Activated CD8-positive, alpha-beta T cell treated with anti-CD3 and anti-CD28 coated beads for 36 hours (primary cell): ENCODE measurements at places on chromosomes 16 and 17. TPM values are rescaled to one million over a fixed set of nuclear protein-coding genes. Genes with fewer than 3 reads are reported as not detected.

Gene PPP1R1B
- not detected for total RNA-seq

Gene SYT17
- total RNA-seq: not detected

Gene HS3ST3B1
- 4.9 TPM for total RNA-seq

Gene DLG4
- 9.7 TPM for total RNA-seq

GRCh38 chr17:8392274-8392673, 5.4 kb downstream of the RNF222 start:
- H3K4me1 ChIP-seq: peaks cover 14% of the 10 kb centered on the region
- no peak overlapping the region for H3K27ac ChIP-seq
- H3K4me3 ChIP-seq: no peak overlapping the region
- DNase-seq: no peak
- peaks cover 2% of the 10 kb centered on the region for H3K27me3 ChIP-seq
- H3K36me3 ChIP-seq: no peaks in the 10 kb centered on the region

- no peaks in the 10 kb centered on the region for H3K27me3 ChIP-seq
- H3K4me1 ChIP-seq: no peaks in the 10 kb centered on the region
- no peak overlapping the region for H3K27ac ChIP-seq
- no peaks in the 10 kb centered on the region for H3K36me3 ChIP-seq
Measured at GRCh38 chr17:32298721-32299579, 33.3 kb downstream of the RHBDL3 start.

DNA sequence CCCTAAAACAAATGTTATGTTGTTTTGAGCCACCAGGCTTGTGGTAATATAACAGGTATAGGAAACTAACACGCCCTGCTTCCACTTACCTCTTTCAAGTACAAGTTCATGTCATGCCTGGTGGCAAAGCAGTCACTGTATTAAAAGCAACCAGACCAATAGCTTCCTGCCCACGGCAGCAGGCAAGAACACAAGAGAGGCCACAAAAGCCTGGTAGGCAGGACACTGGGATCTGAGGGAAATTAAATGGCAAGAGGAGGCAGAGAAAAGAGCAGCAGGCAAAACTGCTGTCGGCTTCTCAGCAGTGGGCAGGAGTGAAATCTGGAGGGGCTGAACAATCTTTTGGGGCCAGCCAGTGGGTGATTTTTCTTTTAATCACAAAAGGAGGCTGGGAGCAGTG, 2.2 kb downstream of the CYTH1 start:
- peak overlapping the region; percentile 99 for H3K27ac ChIP-seq
- peaks cover 40% of the 10 kb centered on the region for H3K4me1 ChIP-seq
- peaks cover 19% of the 10 kb centered on the region for H3K36me3 ChIP-seq
- H3K4me3 ChIP-seq: peak overlapping the region; percentile 79

- no peak overlapping the region for H3K4me3 ChIP-seq
- no peaks in the 10 kb centered on the region for H3K27me3 ChIP-seq
- no peaks in the 10 kb centered on the region for H3K4me1 ChIP-seq
- DNase-seq: no peak
- no peak overlapping the region for H3K27ac ChIP-seq
Measured at GRCh38 chr17:6098050-6098822, 28.1 kb downstream of the WSCD1 start.

GRCh38 chr17:80816241-80817103, 175.2 kb upstream of the CHMP6 start:
- H3K27me3 ChIP-seq: no peaks in the 10 kb centered on the region
- peaks cover 19% of the 10 kb centered on the region for H3K36me3 ChIP-seq
- H3K4me3 ChIP-seq: no peak overlapping the region
- H3K27ac ChIP-seq: no peak overlapping the region
- peaks cover 39% of the 10 kb centered on the region for H3K4me1 ChIP-seq

GRCh38 chr17:27993161-27993695, 49.2 kb upstream of the NLK start:
- H3K27ac ChIP-seq: no peak overlapping the region
- H3K4me1 ChIP-seq: no peaks in the 10 kb centered on the region
- no peaks in the 10 kb centered on the region for H3K36me3 ChIP-seq
- peaks cover 5% of the 10 kb centered on the region for H3K27me3 ChIP-seq
- no peak overlapping the region for H3K4me3 ChIP-seq
- no peak for DNase-seq

- DNase-seq: no peak
- no peaks in the 10 kb centered on the region for H3K4me1 ChIP-seq
- no peaks in the 10 kb centered on the region for H3K27me3 ChIP-seq
- no peak overlapping the region for H3K27ac ChIP-seq
Measured at GRCh38 chr16:83588070-83588469, 219.7 kb upstream of the HSBP1 start.

- peaks cover 54% of the 10 kb centered on the region for H3K36me3 ChIP-seq
- no peak for DNase-seq
- no peaks in the 10 kb centered on the region for H3K27me3 ChIP-seq
- H3K4me1 ChIP-seq: peaks cover 87% of the 10 kb centered on the region
- H3K27ac ChIP-seq: no peak overlapping the region
Measured at GRCh38 chr16:27240948-27241531, 27.5 kb downstream of the NSMCE1 start.

DNA sequence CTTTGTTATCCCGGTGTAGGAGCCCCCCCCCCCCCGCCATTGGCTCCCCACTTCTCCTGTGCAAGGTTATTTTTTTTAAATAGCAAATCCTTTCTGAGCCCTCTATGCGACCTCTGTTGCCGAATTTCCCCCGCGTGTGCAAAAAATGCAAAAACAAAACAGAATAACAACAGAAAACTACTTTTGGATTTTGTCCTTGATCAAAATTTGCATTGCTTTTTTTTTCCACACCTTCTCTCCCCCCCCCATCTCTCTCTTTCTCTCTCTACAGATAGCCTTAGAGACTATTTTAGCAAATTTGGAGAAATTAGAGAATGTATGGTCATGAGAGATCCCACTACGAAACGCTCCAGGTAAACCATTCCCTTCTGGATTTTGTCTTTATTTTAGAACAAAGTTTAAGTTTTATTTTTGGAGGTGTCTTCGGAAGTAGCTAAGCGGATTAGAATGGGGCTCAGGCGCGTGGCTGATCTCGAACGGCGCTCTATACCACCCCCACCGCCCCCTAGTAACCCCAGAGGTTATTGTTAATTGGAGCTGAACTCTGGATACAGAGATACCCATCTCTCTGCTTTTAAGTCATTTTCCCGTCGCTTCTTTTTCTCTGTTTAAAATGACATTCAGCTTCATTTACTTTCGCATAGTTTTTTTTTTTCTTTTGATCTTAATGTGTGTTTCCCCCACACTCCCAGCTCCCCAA, 1.0 kb downstream of the MSI2 start:
- peaks cover 50% of the 10 kb centered on the region for H3K4me1 ChIP-seq
- no peaks in the 10 kb centered on the region for H3K27me3 ChIP-seq
- H3K36me3 ChIP-seq: peaks cover 36% of the 10 kb centered on the region
- H3K27ac ChIP-seq: peak overlapping the region; percentile 95

- no peak for DNase-seq
- H3K27me3 ChIP-seq: peaks cover 4% of the 10 kb centered on the region
- H3K27ac ChIP-seq: no peak overlapping the region
Measured at GRCh38 chr16:82867485-82867884, 240.7 kb downstream of the CDH13 start.

DNA sequence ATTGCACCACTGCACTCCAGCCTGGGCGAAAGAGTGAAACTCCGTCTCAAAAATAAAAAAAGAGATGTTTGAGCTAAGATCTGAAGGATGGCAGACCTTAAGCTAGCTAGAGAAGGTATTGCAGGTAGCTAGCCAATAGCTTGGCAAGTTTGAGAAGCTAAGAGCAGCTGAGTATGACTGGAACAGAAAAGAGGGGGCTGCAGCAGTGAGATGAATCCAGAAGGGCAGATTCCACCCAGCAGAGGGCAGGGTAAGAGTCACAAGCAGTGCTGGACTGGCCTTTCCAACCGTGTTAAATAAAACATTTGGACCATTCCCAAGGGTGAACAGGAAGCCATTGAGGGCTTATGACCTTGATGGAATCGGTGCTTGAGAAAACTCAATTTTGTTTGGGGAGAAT, 5.7 kb upstream of the PHAF1 start:
- H3K4me1 ChIP-seq: no peaks in the 10 kb centered on the region
- H3K27ac ChIP-seq: no peak overlapping the region
- no peak overlapping the region for H3K4me3 ChIP-seq

- peak; percentile 90 for DNase-seq
- H3K4me1 ChIP-seq: peaks cover 28% of the 10 kb centered on the region
- no peaks in the 10 kb centered on the region for H3K36me3 ChIP-seq
- peaks cover 24% of the 10 kb centered on the region for H3K27me3 ChIP-seq
- no peak overlapping the region for H3K27ac ChIP-seq
Measured at GRCh38 chr17:81484195-81484979, 28.2 kb downstream of the ACTG1 start.

DNA sequence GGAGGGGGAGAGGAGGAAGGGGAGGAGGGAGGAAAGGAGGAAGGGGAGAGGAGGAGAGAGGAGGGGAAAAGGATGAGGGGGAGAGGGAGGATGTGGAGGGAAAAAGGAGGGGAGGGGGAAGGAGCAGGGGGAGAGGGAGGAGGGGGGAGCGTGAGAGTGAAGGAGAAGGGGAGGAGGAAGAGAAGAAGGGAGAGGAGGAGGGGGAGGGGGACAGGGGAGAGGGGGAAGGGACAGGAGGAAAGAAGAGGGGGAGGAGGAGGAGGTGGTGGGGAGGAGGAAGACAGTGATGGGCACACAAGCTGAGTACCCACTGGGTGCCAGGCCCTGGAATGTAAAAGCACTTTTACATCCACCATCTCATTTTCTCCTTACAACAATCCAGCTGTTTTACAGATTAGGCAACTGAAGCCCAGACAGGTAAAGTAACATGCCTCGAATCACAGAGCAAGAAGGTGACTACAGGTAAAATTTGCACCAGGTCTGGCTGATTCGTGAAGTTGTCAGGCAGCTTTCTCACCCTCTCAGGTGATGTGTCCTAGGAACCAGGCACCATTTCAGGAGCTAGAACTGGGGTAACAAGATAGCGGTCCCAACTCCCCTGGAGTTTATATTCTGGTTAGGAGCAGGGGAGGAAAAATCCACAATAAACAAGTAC, 10.0 kb upstream of the LITAF start:
- no peak overlapping the region for H3K27ac ChIP-seq
- peaks cover 22% of the 10 kb centered on the region for H3K4me1 ChIP-seq
- no peaks in the 10 kb centered on the region for H3K27me3 ChIP-seq
- H3K36me3 ChIP-seq: no peaks in the 10 kb centered on the region
- H3K4me3 ChIP-seq: no peak overlapping the region

DNA sequence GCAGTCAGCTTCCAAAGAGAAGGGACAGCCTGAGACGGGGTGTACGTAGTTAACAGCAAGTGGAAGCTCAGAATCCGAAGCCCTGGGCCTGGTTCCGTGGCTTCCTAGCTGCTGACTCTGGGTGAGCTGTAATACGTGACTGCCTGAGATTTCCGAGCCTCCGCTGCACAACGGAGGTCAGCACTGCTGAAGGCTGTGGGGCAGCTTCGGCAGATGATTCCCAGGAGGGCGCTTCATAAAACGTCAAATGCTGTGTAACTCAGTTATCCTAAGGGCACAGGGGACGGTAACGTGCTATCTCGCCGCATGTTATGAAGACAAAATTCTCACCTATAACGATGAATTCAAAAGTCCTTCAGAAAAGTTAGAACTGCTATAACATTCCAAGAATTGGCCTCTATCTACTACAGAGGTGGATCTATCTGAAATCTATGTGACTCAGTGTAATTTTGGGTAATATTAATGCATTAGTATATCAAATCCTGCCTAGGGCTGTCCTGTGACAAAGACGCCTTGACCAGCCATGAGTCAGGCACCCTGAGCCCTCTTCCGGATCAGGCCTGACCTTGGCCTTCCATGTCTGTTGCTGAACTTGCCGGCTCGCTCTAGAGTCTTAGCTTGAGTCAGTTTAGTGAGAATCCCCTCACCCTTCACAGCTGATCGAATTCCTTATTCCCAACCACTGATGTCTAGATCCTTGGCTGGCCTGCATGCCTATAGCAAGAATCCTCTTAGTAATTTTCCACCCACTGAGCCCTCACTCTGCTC, 43.5 kb downstream of the MARF1 start:
- no peak overlapping the region for H3K4me3 ChIP-seq
- peaks cover 19% of the 10 kb centered on the region for H3K4me1 ChIP-seq
- H3K27ac ChIP-seq: peak overlapping the region; percentile 56
- H3K36me3 ChIP-seq: peaks cover 65% of the 10 kb centered on the region
- DNase-seq: no peak
- H3K27me3 ChIP-seq: no peaks in the 10 kb centered on the region

GRCh38 chr16:89431158-89431584, 59.2 kb downstream of the ANKRD11 start:
- no peaks in the 10 kb centered on the region for H3K27me3 ChIP-seq
- DNase-seq: no peak
- peak overlapping the region; percentile 20 for H3K27ac ChIP-seq
- H3K4me1 ChIP-seq: peaks cover 41% of the 10 kb centered on the region
- H3K4me3 ChIP-seq: no peak overlapping the region

DNA sequence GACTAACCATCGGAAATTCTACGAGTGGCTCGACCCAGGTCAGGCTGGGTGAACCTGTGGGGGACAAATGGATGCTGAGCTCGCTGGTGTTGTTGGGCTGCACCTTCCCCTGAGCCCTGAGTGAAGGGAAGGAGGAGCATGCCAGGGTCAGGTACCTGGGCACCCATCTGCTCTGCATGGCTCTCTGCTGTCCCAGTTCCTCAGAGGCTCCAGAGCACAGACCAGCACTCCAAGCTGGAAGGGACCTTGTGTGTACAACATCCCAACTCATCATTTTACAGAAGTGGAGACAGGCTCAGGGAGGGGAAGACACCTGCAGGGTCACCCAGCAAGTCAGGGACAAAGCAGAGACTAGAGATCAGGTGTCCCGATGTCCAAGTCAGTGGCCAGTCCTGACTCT, 84.9 kb upstream of the NLRP1 start:
- peaks cover 11% of the 10 kb centered on the region for H3K27me3 ChIP-seq
- DNase-seq: no peak
- no peak overlapping the region for H3K4me3 ChIP-seq
- H3K27ac ChIP-seq: no peak overlapping the region
- H3K36me3 ChIP-seq: no peaks in the 10 kb centered on the region
- H3K4me1 ChIP-seq: no peaks in the 10 kb centered on the region

- H3K36me3 ChIP-seq: peaks cover 18% of the 10 kb centered on the region
- no peaks in the 10 kb centered on the region for H3K27me3 ChIP-seq
- H3K27ac ChIP-seq: no peak overlapping the region
- H3K4me1 ChIP-seq: peaks cover 21% of the 10 kb centered on the region
Measured at GRCh38 chr17:7004398-7005253, 7.8 kb upstream of the RNASEK start.

DNA sequence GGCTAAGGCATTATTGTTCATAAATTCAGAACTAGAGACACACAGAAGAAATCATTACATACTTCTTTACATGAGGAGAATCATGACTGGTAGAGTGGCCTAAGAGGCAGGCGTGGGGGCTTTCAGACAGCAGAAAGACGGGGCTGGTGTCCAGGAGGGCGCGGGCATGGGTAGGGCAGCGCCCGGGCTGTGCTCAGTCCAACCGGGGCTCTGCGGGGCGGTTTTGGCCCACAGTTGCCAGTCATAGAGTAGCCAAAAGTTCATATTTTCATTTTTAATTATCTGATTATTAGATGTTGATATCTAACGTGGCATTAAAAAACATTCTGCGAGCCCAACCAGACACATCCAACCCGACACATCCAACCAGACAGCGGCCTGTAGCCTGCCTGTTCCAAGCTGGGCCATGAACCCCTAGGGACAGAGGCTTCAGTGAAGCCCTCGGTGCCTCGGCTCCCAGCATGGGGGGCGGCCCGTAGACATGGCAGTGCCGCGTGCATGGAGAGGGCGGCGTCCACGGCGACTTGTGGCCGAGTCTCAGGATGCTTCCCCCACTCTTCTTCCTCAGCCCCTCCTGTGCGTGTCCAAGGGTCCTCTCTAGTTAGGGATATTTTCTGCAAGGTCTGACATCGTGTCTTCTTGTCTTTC, 162.4 kb upstream of the CHMP6 start:
- H3K27me3 ChIP-seq: no peaks in the 10 kb centered on the region
- H3K27ac ChIP-seq: peak overlapping the region; percentile 4
- no peak for DNase-seq
- peaks cover 7% of the 10 kb centered on the region for H3K36me3 ChIP-seq
- H3K4me1 ChIP-seq: peaks cover 35% of the 10 kb centered on the region
